H7 (cell line): ENCODE measurements at places on chromosomes 2 and 18. TPM values are rescaled to one million over a fixed set of nuclear protein-coding genes. Genes with fewer than 3 reads are reported as not detected.

Gene COX7A2L
- total RNA-seq = 149 and 154 TPM in 2 replicates

Gene FZD7
- total RNA-seq = 103 and 114 TPM in 2 replicates

Gene LANCL1
- 18.8 and 24.5 TPM in 2 replicates for total RNA-seq

Gene CABYR
- total RNA-seq = 12.2 and 15.7 TPM in 2 replicates

Gene HOXD8
- not detected in 2 replicates for total RNA-seq

Gene PKDCC
- total RNA-seq = 90.2 and 176 TPM in 2 replicates

Gene FIGN
- 6.5 and 8.7 TPM in 2 replicates for total RNA-seq

Gene KLF11
- total RNA-seq = 11.8 and 12.6 TPM in 2 replicates

Gene KLHL14
- total RNA-seq = 2.5 and 7.4 TPM in 2 replicates

Gene GPR39
- 0.85 and 6.2 TPM in 2 replicates for total RNA-seq

Gene CSRNP3
- 3.0 and 4.3 TPM in 2 replicates for total RNA-seq

Gene DNAH6
- total RNA-seq = 0.04 and 0.10 TPM in 2 replicates

DNA sequence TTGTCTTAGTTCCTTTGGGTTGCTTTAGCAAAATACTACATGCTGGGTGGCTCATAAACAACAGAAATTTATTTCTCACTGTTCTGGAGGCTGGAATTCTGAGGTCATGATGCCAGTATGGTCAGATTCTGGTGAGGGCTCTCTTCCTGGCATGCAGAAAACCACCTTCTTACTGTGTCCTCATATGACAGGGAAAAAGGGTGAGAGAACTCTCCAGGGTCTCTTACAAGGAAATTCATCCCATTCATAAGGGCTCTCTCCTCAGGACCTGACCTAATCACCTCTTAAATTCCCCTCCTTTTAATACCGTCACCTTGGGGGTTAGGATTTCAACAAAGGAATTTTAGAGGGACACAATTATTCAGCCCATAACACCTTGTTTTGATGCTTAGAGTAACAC, 243.1 kb upstream of the TNP1 start:
- DNase-seq = no peak

GRCh38 chr2:109349503-109350465, 220.8 kb downstream of the SH3RF3 start:
- DNase-seq = peak; percentile 69

DNA sequence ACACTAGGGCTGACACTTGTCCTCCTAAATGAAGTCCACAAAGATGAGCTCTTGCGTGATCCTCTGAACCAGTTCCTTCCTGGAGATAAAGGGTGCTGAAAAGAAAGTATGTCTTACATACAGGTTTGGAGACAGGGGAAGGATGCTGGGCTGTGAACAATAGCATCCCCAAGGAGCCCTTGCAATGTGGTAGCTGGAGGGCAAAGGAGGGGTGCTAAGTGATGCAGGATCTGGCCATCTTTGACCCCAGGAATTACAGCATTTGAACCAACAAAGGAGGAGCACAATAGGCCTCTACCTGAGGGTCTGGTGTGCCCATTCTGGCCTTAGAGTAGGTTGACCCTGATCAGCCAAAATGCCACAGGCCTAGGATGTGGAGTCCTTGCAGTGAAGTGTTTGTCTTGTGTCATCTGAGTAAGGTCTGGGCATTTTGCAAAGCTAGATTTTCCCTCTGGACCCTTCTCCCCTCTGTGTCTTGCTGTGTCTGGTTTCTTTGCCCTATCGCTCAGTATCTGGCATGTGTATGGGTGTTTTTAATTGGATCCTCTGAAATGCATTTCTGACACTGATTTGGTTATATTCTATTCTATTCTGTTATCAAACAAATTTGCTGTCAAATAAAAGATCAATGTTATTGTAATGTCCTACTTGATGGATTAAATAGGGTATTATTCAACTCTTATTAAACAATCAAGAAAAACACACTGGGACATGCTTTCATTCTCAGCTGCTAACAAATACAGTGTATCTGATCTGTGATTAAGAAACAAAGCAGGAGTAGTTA, 364.8 kb upstream of the MEIS1 start:
- peak; percentile 17 for DNase-seq

DNA sequence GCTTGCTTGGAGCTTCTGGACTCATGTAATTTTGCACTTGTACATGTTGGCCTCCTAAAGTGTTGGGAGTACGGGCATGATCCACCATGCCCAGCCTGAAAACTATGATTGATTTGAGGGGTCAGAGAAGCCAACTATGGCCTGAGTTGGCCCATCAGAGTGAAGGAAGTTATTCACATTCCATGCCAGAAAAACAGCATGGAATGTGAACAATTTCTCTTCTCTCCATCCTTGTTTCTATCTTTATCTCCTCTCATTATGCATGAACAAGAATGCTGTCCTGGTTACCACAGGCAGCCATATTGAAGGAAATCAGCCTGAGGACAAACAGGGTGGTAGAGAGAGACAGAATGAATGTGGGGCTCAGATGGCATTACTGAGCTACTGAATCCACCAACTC, 3.5 kb upstream of the CD226 start:
- DNase-seq = no peak

- DNase-seq = no peak
Measured at GRCh38 chr2:200567932-200568331, 17.9 kb upstream of the AOX1 start.

GRCh38 chr18:24809173-24809950, 348.9 kb downstream of the HRH4 start:
- no peak for DNase-seq

DNA sequence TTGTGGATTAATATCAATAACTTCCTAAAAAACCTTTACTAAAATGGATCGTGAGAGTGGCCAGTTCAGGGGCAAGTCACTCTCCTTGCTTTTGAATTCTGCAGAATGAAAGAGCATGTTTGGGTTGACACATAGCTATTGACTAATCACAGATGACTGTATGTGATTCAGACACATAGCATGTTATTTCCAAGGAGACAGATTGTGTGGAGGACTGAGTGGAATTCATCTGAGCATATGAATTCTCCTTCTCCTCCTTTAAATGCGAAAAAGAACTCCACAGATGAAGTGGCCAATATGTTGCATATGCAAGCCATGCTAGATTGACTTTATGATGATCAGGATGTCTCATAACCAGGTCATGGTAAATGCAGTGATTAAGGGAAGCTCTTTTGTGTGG, 249.4 kb upstream of the FAM98A start:
- DNase-seq = no peak

DNA sequence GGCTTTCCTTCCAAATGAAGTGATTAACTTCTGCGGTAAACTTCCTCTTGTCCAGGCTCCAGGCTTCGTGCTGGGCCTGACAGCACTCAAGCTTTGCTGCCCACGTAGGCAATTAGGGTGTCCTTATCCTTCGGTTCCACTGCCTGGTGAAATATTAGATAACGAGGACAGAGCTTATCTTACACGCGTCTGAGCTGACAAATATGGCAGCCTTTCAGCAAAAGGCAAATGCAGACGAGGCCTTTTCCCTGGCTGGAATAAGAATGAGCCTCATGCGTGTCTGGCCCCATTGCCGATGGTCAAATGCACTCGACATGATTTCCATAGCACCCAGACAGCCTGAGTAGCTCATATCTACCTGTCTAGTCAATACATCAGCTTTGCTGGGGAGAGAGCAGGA, 141.5 kb downstream of the FAM210A start:
- no peak for DNase-seq

DNA sequence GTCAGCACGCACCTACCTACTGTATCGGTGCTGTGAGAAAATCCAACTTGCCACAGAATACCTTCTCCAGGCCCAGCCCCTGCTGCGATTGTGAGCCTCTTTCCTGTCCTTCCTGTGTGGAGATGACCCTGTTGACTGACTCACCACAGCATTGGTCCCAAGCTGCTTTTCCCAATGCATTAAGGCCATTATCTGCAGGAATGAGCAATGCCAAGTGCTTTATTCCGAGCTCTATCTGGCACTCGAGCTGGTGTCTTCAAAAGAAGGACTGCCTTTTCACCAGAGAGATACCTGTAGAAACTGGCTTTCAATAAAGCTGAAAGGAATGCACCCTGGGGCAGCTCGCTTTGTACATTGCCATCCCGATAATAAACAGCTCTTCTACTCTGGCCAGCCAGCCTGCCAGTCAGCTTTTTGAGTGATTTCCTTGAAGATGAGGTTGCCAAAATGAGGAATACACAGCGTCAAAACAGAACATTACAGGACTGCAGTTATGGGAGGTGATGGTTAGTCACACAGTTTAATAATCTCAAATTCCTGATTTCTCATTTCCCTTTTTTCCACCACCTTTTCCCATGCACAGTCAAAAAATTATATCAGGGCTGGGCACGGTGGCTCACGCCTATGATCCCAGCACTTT, 8.3 kb upstream of the RNF103 start:
- no peak for DNase-seq

DNA sequence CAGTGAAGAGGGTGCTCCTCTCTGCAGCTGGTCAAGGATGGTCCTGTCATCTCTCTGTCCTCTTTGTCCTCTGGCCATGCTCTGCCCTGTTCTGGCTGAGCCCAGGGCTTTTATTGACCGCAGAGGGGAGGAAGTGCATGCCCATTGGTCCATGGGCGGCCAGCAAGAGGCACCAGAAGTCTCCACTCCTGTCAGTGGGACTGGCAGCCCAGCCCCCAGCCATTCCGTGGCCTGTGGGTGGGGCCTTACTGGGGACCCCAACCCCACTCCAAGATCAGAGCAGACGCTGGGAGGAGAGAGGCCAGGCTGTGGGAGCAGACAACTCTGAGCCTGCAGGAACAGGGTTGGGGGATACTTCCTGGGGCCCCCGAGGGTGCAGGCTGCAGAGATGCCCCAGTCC, 156.9 kb downstream of the CTNNA2 start:
- DNase-seq = no peak

GRCh38 chr2:235543128-235543750, 49.4 kb downstream of the AGAP1 start:
- peak; percentile 69 for DNase-seq

GRCh38 chr18:58268849-58269248, 224.8 kb downstream of the NEDD4L start:
- no peak for DNase-seq

DNA sequence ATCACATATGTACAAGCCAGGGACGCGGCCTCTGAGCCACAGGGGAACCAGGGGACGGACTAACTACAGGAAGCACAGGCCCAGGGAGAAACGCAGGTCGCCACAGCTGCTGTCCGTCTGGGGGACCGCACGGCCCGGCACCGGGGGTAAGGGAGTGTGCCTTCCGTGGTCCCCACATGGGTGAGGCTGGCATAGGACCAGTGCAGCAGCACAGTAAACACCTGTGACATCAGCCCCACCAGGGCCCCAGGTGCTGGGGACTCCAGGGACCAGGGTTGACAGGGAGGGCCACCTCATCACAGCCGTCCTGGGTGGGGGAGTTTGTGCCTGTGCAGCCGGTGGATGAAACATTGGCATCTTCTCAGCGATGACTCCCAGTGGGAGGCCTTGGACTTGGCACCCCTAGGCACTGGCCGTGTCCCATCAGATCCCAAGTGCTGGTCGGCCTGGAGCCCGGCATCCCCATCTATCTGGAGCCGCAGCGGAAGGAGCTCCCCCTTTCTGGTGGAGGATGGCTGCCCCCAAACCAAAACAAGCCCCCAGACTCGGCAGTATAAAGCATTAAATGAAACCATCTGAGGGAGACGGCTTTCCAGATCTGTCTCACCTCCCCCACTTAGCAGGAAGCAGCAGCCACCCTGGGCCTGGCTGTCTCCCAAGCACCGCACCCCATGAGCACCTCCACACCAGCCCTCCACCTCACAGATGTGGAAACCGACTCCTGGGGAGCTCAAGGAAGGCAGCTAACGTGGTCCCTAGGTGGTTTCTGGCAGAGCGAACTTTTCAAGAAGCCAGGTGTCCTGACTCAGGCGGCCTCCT, 22.5 kb downstream of the AQP12A start:
- DNase-seq = no peak

- no peak for DNase-seq
Measured at GRCh38 chr18:78492813-78493371, 486.7 kb upstream of the SALL3 start.

DNA sequence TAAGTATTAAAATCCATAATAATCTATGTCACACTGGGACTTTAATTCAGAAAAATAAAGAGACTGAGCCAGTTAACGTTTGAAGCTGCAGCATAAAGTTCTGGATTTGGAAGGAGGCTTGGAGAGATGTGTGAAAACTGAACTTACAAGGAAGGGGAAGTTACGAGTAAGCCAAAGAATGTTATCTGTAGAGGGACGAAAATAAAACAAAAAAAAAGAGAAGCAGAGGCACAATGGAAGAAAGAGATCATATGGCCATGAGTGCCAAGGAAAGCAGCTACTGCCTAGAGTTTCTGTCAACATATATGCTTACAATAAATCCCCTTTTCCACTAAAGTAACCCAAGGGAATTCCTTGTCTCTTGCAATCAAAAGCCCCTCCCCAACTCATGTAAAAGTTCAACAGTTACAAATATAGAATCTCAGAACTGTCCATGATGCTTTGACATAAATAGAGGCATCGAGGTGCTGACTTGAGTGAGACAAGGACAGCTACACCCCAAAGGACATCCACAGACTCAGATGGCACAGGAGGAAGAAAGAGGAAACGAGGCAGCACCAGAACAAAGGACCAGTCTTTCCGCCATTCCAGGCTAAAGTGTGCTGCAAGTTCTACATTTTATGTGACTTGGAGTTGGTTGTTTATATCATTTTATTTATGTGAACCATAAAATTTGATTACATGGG, 16.1 kb upstream of the ARL5A start:
- no peak for DNase-seq

DNA sequence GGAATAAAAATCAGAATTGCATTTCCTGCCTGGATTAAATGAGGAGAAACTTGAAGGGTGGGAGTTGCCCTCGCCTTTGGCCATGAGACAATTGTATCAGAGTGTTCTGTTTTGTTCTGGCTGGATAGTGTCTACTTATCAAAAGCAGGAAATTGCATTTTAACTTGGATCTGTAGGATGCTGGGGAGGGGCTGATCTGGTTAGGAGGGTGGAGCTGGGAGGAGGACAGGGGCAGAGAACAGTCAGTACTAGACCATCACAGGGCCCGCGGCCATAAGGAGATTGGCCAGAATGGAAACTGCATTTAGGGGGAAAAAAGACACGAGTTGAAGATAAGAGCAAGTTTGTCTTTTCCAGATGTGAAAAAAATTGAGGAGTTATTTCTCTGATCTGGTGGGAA, 199.1 kb upstream of the POU3F3 start:
- DNase-seq = no peak

- DNase-seq = no peak
Measured at GRCh38 chr2:195535911-195536522, 121.0 kb upstream of the SLC39A10 start.

DNA sequence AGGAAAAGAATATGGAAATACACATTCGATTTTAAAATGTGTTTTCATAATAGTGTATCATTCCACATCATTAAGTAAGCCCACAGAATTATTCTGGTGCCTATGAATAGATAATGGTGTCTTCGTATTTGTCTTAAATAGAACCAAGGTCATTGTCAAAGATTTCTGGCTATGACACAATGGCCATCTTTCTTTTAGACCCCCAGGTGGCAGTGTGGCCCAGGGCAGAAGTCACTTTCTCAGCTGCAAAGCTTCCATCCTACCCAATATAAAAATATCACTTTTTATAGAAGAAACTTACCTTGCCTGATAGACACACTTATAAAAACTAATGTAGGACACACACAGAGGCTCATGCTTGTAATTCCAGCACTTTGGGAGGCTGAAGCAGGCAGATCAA, 57.5 kb downstream of the ZRANB3 start:
- DNase-seq = peak; percentile 42
